Esophagus muscularis mucosa (tissue), 4 donors: ENCODE measurements at places on chromosomes 5 and 9. TPM values are rescaled to one million over a fixed set of nuclear protein-coding genes. Genes with fewer than 3 reads are reported as not detected.

Gene NMUR2
- not detected for total RNA-seq

Gene SGCD
- total RNA-seq, result 24.4 TPM

Gene NR5A1
- total RNA-seq, result 0.17 TPM

Gene SPINK6
- total RNA-seq, result not detected

Gene SVEP1
- 57.1 TPM for total RNA-seq

Gene CYLC2
- total RNA-seq, result not detected

DNA sequence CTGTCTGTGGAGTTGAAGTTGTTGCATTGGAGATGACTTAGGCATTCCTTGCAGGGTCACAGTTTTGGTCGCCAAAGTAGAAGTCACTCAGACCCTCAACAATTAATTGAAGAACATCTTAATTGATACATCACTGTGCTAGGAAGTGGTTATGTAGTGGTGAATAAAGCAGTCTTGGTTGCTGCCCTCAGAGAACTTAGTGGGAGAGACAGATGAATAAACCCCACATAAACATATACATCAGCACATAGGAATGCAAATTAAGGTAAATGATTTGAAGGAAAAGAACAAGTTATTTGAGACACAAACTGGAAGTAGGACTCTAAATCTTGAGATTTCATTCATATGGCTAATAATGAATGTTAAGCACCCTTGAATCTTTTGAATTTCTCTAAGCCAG is 25.7 kb downstream of the FAM174A start:
- H3K4me1 ChIP-seq, result no peaks in the 10 kb centered on the region
- H3K36me3 ChIP-seq, result peaks cover 24% of the 10 kb centered on the region
- no peak overlapping the region for H3K4me3 ChIP-seq
- H3K27me3 ChIP-seq, result no peaks in the 10 kb centered on the region
- no peak overlapping the region for H3K27ac ChIP-seq

DNA sequence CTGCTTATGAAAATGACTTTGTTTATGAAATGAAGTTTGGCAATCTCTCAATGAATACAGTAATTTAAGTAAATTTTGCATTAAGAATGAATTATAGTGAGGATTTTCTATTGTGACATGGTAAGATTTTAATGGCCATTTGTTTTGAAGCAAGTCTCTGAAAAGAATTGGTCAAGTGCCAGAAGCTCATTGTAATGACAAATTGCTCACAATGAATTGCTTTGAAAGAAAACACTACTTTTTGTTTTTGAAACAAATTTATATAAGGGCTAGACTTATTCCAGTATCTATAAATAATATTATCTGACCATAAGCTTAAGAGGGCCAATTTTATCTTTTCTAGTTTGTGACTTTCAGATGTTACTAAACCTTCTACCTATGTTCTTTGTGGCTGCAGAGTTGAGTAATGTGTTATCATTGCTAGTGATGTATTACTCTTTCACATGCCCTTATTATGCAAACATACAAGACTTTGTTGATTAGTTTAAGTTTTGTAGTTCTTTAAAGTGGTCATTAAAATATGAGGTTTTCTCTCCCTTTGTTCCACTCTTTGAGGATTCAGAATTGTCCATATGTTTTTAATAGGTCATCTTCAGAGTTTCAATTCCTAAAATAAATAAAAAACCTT is 93.0 kb upstream of the ZNF608 start:
- peaks cover 5% of the 10 kb centered on the region for H3K4me1 ChIP-seq
- no peak for DNase-seq
- H3K36me3 ChIP-seq, result no peaks in the 10 kb centered on the region
- no peak overlapping the region for H3K4me3 ChIP-seq
- H3K27me3 ChIP-seq, result no peaks in the 10 kb centered on the region

- DNase-seq, result no peak
- H3K36me3 ChIP-seq, result no peaks in the 10 kb centered on the region
- H3K4me1 ChIP-seq, result no peaks in the 10 kb centered on the region
Measured at GRCh38 chr9:73026375-73026774, 73.5 kb upstream of the ALDH1A1 start.

GRCh38 chr9:122336189-122336588 is 34.6 kb upstream of the PTGS1 start:
- peaks cover 11% of the 10 kb centered on the region for H3K4me1 ChIP-seq
- H3K27ac ChIP-seq, result no peak overlapping the region
- H3K36me3 ChIP-seq, result no peaks in the 10 kb centered on the region
- DNase-seq, result no peak
- H3K4me3 ChIP-seq, result no peak overlapping the region

- H3K4me3 ChIP-seq, result no peak overlapping the region
- no peak overlapping the region for H3K27ac ChIP-seq
- H3K36me3 ChIP-seq, result no peaks in the 10 kb centered on the region
- H3K4me1 ChIP-seq, result no peaks in the 10 kb centered on the region
- no peaks in the 10 kb centered on the region for H3K27me3 ChIP-seq
Measured at GRCh38 chr5:147998704-147999103, 65.1 kb upstream of the SPINK5 start.

DNA sequence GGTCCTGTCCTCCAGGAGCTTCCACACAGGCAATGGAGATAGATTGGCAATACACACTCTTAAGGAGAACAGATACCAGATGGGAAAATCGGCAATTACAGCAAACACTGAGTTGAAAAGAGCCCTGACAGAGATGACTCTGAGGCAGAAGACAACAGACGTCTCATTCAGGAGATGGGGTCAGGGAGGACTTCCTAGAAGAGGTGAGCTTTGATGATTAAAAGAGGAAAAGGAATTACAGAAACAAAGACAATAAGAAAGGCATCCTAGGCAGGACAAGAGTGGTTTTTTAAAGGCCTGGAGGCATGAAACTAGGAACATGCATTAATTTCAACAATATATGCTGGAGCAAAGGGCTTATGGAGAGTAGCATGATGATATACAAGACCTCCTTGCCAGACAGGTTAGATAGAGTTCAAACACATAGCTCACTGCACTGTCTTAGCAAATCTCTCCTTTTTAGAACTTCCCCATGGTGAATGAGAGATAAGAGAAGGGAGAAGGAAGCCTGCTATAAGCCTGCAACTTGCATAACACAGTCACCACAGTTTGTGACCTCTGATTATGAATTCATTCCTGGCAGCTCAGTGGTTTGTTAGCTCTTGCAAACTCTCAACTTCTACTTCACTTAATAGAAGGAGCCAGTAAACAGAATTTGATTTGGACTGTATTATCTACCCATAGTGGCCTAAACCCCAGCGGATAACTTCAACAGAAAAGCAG is 48.5 kb downstream of the SIL1 start:
- H3K27me3 ChIP-seq, result no peaks in the 10 kb centered on the region
- H3K4me3 ChIP-seq, result no peak overlapping the region
- H3K27ac ChIP-seq, result no peak overlapping the region
- H3K4me1 ChIP-seq, result peaks cover 51% of the 10 kb centered on the region
- DNase-seq, result no peak
- no peaks in the 10 kb centered on the region for H3K36me3 ChIP-seq

DNA sequence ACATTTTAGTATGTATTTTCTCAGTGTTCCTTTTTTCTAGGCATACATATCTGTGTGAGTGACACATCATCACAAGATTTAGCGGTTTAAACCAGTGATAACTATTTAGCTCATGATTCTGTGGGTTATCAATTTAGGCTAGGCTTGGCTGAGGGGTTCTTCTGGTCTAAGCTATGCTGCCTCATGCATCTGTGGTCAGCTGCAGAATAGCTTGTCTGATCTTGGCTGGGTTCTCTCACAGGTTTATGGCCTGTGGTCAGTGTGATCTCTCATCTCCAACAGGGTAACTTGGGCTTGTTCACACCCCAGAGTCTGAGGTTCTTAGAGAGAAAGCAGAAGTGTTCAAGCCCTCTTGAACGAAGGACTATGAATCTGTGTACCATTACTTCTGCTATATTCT is 363.3 kb downstream of the KDM4C start:
- H3K27ac ChIP-seq, result no peak overlapping the region
- no peak overlapping the region for H3K4me3 ChIP-seq
- no peaks in the 10 kb centered on the region for H3K4me1 ChIP-seq
- peaks cover 13% of the 10 kb centered on the region for H3K36me3 ChIP-seq
- no peaks in the 10 kb centered on the region for H3K27me3 ChIP-seq
- DNase-seq, result no peak

DNA sequence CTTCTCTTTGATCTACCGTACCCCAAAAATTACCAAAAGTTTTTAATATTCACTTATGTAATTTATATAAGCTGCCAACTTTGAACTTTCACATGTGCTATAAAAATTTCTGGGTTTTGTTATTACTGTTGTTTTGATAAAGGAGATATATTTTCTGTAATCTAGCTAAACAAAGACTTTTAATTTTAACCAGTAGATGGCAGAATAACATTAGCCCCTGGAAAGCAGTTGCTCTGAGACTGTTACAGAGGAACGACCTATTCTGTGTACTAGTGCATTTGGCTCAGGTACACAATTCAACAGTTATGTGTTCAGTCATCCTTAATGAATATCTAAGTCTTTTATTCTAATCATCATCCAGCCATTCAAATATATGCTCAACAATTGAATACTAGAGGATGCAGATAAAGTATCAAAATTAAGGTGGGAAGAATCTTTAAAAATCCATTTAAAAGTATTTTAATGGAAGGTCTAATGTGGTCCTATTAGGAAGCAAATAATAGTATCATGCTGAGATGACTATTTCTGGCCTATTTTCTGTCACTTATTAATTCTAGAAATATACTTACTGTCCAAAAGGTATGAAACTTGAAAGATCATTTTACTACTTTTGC is 8.6 kb downstream of the KLHL9 start:
- DNase-seq, result no peak
- no peak overlapping the region for H3K4me3 ChIP-seq
- H3K36me3 ChIP-seq, result peaks cover 29% of the 10 kb centered on the region
- no peaks in the 10 kb centered on the region for H3K27me3 ChIP-seq
- H3K4me1 ChIP-seq, result peaks cover 49% of the 10 kb centered on the region
- no peak overlapping the region for H3K27ac ChIP-seq

DNA sequence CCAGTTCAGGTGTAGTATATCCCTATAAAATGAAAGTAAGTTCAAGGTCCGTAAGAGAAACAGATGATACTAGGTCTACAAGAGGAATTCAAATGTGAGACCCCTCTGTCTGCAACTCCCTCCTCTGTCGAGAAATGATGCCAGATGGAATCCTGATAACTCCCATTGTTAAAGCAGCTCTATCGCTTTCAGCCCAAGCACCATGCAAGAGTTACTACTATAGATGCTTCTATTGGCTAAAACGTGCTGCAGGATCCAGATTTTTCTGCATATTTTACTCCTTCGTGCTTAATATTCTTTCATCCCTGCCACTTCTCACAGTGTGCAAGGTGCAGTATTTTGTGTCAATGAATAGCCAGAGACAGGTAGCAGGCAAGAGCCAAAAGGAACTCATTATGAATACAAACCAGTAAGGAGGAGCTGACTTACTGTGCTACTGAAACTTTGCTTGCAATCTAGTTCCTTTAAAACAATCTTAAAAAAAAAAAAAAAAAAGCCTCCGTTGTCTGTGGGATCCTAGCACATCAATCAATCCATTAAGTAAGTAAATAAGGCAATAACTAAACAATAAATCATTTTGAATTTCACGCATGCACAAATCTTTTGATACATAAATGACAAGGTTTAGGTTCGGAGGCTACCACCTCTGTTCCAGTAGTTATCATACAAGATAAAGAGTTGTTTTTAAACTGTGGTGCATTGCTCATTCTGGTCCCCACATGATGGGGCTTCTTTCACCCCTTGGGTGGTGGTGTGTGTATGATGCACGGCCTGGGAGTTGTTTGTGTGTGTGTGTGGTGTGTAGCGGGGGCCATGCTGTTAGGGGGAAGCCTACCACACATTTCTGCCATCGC is 151.1 kb upstream of the MPDZ start:
- no peak overlapping the region for H3K4me3 ChIP-seq
- no peaks in the 10 kb centered on the region for H3K27me3 ChIP-seq
- peaks cover 32% of the 10 kb centered on the region for H3K4me1 ChIP-seq
- H3K36me3 ChIP-seq, result no peaks in the 10 kb centered on the region
- DNase-seq, result no peak

DNA sequence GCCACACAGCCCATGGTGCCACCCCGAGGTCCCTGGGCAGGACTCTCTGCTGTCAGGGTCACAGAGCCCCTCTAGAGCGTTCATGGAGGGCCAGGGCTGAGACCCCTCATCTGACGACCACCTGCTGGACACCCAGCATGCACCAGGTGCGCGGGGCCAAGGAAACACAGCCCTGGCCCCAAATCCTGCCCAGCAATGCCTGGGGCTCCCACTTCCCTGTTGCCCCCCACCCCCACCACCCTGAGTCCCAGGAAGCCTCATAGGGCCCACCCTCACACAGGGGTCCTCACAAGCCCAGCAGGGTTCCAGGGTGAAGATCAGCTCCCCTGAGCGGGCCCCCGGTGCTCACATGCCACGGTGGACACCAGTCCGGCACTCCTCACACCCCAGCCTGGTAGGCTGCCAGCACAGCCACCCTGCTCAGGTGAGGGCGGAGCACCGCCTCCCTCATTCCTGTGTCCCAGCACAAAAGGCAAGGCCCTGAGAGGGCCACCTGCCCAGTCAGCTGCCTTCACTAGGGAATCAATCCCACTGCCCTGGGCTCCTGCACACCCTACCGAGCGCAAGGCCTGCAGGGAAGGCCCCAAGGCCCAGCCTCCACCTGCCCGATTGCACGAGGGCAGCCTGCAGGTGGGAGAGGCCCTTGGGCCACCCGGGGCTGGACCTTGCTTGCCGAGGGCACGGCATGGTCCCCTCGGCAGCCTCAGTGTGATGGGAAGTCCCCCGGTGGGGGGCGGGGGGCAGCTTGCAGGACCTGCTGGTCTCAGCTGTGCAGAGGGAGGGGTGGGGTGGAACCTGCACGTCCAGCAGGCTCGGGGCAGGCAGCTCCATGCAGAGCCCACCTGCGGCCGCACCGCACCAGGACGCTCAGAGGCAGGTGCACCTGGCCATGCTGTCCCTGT is 56.4 kb upstream of the UBAC1 start:
- no peak for DNase-seq
- peaks cover 9% of the 10 kb centered on the region for H3K4me1 ChIP-seq
- no peak overlapping the region for H3K27ac ChIP-seq
- H3K36me3 ChIP-seq, result peaks cover 44% of the 10 kb centered on the region

DNA sequence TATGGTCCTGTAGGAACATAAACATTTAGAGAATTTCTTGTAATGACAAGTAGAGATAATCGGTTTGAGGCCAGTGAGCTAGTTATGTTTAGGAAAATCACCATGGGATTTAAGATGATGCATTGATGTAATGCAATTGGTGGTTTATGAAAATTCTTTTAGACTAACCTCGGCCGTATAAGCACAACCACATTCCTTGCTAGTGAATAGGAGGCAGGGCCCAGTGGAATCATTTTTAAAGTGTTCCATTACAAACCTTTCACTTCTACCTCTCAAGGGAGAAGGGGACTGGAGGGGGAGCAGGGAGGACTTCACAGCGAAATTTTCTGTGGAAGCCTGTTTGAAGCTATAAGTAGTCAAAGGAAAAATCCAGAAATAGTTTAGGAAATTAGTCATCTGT is 71.8 kb upstream of the NFIL3 start:
- H3K36me3 ChIP-seq, result no peaks in the 10 kb centered on the region
- H3K4me1 ChIP-seq, result peaks cover 18% of the 10 kb centered on the region
- H3K4me3 ChIP-seq, result no peak overlapping the region
- DNase-seq, result no peak

GRCh38 chr5:175582697-175583096 is 75.2 kb upstream of the HRH2 start:
- H3K36me3 ChIP-seq, result no peaks in the 10 kb centered on the region
- H3K4me3 ChIP-seq, result no peak overlapping the region
- peaks cover 12% of the 10 kb centered on the region for H3K27me3 ChIP-seq
- H3K4me1 ChIP-seq, result no peaks in the 10 kb centered on the region
- H3K27ac ChIP-seq, result no peak overlapping the region
- no peak for DNase-seq

GRCh38 chr9:81537964-81538363 is 151.4 kb downstream of the TLE1 start:
- no peaks in the 10 kb centered on the region for H3K27me3 ChIP-seq
- H3K36me3 ChIP-seq, result no peaks in the 10 kb centered on the region
- no peak for DNase-seq
- no peak overlapping the region for H3K27ac ChIP-seq
